ENCODE measurements at places on chromosomes 2 and 18.

DNA sequence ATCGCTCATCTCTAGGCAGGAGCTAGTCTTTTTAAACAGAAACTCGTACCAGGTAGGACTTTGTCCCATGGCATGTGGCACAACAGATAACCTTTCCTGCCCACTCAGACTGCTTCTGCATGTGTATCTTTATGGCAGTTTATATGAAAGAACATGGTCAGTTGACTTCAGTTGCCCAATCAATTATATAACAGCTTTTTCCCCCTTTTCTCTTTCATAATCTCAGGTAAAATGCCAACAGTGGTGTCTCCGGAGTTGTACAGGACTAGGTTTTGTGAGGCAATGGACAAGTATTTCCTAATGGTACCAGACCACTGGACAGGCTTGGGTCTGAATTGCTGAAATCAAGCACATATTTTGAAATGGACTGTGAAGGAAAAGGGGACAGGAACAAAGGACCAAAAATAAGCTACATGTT, 51.6 kb upstream of the PTH2R start:
- DNase-seq: no peak

DNA sequence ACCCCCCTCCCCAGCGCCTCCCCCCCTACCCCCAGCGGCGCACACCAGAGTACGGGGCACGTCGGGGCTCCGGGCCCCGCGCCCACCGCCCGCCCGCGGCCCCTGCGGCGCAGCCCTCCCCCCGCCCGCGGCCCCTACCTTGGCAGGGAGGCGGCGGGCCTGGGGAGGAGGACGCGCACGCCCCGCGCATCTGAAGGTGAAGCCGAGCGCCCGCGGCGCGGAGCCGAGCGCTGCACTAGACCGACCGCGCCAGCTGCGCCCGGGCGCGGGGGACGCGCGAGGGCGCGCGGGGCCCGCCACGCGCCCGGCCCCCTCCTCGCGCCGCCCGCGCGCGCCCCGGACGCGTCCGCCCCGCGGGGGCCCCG, at the start of gene ZNF516:
Gene ZNF516, minus strand, starts transcription at position 237 of the 365 bp plus-strand sequence. CDS start 52,188 bp downstream, outside the sequence.
- peak; percentile 63 for DNase-seq

DNA sequence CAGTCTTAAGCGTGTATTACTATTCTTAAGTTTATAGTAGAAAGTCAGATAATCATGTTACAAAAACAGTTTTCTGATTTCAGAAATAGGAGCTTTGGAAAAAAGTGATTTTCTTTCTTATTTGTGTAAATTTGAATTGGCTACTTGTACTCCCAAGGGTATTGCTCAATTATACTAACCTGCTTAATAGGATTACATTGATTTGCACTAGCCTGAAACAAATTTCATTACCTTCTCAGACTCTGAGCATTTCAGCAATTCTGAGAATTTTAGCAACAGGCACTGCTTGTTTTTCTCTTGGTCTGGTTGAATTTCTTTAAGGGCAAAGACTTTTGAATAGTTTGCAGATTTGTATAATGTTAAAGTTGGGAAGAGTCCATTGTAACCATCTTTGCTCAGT, 87.2 kb upstream of the NXPH2 start:
- no peak for DNase-seq

GRCh38 chr18:35180455-35180854, 60.4 kb upstream of the ZNF397 start:
- no peak for DNase-seq

GRCh38 chr2:137000811-137001210, 235.5 kb downstream of the THSD7B start:
- DNase-seq: no peak
